M059J (cell line): ENCODE measurements at places on chromosomes 1 and 21.
A peak's percentile ranks its signal among the peaks of the same experiment; 100 is the strongest.

DNA sequence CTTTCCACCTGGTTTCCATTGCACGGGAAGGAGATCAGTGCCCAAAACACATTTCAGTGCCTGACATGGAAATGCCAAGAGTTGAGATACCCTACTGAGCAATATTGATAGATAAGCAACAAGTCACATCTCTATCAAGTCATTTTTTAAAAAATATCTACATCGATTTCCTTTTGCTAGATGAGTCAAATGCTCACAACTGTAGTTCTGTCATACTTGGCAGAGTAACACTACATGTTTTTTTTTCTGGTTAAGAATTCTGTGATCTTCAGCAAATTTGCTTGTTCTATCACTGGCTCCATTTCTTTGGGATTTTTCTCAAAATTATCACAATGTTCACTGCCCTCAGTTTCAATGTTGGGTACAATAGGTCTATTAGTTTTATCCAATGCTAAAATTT is 145.4 kb downstream of the ZC3H11B start:
- no peak for DNase-seq

DNA sequence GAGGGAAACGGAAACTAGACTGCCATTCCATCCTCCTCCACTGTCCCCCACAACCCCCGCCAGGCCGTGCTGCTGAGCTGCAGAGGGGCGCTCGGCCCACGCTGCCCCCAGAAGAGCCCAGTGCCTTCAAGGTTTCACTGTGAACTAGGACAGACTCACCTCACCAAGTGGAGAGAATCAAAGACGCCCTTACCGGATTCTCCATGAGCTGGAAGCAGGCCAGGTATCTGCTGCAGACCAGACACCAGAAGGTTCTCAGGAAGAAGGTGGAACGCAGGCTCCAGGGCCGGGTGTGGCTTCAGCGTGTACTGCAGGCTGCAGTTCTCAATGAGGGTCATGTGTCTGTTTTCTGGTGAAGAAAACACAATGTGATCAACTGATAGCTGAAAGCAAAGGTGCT is 30.6 kb downstream of the NPHP4 start:
- DNase-seq: no peak

- DNase-seq: peak; percentile 2
Observed at GRCh38 chr1:238562341-238562740, 671.6 kb upstream of the ZP4 start.

DNA sequence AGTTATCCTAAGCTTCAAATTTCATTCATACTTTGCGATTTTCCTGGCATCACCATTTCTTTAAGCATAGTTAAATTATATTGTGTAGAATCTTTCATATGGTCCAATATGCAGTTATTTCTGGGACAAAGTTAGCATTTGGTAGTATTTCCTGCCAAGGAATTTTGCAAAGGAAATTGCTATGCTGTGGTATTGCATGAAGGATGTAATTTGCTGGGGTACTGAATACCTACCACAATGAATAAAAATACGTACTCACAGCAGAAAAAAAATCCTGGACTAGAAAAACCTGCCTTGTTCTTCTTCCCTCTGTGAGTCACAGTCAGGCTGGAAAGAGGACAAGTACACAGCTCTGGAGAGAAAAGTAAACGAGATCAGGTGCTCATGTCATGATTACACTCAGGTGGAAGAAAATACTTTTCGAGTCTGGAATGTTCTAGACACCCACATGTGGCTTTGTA is 241.2 kb downstream of the PTBP2 start:
- DNase-seq: no peak

DNA sequence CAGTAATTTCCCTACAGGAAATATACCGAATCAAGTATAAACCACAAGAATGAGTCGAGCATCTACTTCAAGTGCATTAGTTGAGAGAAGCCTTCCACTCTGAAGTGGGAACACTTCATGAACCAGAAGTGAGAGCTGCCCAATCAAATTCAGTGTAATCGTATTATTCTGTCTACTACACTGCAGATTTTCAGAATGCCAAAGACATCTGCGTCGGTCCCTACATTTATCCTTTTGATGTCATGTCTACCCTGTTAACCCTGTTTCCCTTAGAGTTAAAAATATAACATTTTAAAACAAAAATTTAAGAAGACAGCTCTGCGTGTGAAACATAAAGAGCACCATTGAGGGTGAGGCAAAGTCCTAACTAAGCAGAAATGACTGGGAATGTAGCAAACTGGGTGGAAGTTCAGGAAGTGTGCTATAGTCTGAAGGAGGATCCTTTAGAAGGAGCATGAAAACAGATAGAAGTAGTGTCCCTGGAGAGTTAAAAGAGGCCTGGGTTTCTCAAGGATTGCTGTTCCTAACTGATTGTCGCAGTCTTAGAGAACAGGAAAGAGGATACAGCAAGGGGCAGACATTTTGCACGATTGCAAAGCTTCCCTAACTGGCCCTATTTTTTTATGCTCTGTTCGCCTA is 291.2 kb downstream of the PTPRC start:
- DNase-seq: peak; percentile 52

- no peak for DNase-seq
Observed at GRCh38 chr1:77659879-77660593, 22.4 kb downstream of the ZZZ3 start.

- no peak for DNase-seq
Observed at GRCh38 chr1:87052400-87052799, 138.0 kb downstream of the HS2ST1 start.

DNA sequence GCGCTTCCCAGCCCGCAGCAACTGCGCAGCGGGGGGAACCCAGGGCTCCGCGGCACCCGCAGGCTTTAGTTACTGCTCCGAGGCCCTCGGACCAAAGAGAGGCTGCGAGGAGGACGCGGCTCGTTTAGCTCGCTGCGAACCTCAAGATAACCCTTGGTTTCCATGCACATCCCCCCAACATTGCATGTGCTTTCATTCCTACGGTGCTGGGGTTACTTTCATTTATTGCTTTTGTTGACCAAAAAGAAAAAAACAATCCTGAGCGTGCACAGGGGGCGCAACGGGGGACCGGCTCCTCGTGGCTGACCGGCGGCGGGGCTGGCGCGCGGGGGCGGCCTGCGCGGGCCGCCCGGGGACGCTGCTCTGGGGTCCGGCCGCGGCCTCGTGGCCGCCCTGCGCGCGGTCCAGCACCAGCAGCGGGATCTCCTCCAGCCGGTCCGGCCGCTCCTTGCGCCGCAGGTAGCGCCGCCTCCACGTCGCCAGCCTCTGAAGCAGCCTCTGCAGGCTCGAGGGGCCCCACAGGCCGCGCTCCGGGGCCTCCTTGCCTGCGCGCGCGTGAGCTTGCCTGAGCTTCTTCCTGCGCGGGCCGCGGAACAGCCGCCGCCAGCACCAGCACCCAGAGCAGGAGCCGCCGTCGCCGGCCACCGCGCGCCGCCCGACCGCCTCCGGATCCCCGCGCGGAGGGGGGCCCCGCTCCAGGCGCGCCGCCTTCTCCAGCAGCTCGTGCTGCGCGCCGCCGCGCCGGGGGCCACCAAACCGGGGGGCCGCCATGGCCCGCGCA is 77.4 kb downstream of the DESI2 start:
- peak; percentile 44 for DNase-seq

GRCh38 chr21:42737951-42738590 is 84.7 kb downstream of the PDE9A start:
- no peak for DNase-seq

GRCh38 chr1:237416924-237417655 is 375.1 kb downstream of the RYR2 start:
- DNase-seq: no peak

DNA sequence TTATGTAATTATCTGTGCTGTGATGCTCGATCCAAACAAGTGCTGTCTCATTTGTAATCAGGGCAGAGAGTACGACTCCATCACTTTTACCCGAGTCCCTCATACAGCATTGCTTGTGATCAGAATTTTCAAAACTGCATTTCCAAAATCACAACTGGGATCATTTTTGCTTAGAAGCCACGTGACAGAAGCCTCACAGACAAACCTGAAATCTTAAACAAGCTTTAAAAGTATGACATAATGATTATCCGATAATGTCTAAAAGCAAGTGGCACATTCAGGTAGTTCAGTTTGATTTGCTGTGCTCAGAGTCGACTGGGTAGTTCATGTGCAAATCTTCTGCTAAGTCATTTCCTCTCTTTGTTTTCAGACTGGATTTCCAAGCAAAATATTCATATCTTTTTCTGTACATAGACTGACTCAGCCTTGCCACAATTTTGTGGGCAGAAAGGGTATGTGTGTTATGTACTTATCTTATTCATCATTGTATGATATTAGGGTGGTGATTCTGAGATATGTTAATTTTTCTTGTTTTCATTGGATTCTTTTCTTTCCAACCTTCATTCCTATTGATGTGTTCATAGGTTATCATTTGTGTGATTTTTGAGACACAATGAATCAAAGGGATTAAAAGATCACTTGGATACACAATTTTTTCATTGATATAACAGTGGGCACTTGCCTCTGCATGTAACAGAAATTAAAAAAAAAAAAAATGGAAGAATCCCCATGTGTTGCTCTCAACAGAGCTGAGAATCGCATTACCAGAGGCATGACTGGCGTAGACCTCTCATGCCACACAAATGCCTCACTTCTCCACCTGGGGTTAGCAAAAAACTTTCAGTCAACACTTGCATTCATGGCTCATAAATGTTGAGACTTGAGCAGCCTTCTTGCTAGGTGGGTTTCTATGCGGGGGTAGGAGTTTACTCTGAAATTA is 355.7 kb downstream of the LTN1 start:
- DNase-seq: peak; percentile 85

- no peak for DNase-seq
Observed at GRCh38 chr1:58890113-58890512, 106.3 kb upstream of the JUN start.

- DNase-seq: no peak
Observed at GRCh38 chr1:161781995-161782394, 15.9 kb downstream of the ATF6 start.

DNA sequence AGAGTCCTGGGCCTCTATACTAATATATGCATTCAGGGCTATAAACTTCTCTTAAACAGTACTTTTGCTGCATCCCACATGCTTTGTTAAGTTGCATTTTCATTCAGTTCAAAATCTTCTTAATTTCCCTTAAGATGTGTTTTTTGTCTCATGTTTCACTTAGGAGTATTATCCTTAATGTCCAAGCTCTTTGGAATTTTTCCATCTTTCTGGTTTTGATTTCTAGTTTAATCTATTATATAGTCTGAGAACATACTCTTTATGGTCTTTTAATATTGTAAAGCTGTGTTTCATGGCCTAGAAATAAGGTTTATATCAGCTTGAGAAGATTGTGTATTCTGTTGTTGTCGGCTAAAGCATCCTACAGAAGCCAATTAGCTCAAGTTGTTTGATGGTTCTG is 1041.8 kb downstream of the PLA2G4A start:
- DNase-seq: no peak

DNA sequence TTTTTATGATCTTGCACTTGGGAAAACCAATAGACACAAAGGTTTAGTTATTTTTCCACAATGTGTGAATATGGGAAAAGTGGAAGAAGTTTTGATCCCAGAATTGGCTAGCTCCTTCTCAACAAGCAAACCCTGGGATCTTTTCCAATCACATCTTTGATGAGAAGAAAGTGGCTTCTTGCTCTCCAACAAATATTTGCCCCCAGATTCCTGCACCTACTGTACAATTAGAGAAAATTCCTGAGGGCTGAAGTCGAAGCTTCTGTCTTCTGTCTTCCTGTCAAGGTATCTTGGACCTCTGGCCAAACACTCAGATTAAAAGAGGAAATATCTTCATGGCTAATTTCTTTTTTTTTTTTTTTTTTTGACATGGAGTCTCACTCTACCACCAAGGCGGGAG is 113.1 kb upstream of the SLC45A1 start:
- no peak for DNase-seq

DNA sequence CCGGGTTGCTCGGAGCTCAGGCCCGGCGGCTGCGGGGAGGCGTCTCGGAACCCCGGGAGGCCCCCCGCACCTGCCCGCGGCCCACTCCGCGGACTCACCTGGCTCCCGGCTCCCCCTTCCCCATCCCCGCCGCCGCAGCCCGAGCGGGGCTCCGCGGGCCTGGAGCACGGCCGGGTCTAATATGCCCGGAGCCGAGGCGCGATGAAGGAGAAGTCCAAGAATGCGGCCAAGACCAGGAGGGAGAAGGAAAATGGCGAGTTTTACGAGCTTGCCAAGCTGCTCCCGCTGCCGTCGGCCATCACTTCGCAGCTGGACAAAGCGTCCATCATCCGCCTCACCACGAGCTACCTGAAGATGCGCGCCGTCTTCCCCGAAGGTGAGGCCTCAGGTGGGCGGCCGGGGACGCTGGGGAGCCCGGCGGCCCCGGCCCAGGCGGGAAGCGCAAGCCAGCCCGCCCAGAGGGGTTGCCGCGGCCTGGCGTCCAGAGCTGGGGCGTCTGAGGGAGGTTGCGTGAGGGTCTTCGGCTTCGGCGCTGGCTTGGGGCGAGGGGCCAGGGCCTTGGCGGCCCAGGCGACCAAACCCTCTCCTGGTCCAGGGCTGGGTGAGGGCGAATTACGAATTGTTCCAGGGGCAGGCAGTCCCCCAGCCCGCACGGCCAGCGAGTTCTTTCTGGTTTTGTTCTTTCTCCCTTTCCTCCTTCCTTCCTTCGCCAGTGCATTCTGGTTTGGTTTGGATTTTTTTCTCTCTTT is 805 bp downstream of the SIM2 start:
- peak; percentile 35 for DNase-seq

GRCh38 chr1:44294588-44295007 is 60.5 kb downstream of the ERI3 start:
- peak; percentile 80 for DNase-seq

- peak; percentile 66 for DNase-seq
Observed at GRCh38 chr1:63827411-63828321, 53.8 kb downstream of the ROR1 start.

GRCh38 chr1:65845535-65846060 is 52.9 kb downstream of the PDE4B start:
- no peak for DNase-seq

DNA sequence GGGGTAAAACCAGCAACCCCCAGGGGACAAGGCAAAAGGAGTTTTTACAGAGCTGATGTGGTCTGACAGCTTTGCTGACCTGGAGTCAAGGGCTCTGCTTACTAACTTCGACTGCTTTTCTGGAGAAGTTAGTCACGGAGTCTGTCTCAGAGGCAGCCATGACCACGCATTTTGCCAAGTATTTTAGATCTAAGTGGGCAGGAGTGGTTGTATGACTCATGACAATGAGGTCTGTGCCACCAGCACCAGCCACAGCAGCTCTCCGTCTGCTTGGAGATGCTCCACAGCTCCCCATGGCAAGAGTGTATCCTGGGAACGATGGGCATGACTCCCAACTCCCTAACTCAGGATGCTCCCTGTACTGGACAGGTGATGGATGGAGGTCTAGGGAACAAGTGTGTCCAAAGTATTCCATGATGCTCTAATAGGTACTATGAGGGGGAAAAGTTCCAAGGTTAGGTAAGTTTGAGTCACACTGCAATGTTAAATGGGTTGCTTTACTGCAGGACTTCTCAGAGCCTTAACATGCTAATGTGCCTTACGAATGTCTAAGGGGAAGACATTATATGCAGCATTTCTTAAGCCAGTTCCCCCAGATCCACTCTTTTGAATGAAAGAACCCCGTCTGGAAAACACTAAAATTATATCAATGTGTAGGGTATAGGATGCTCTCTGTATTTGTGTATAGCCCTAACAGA is 359.0 kb downstream of the HHAT start:
- DNase-seq: peak; percentile 97

GRCh38 chr1:236117710-236118109 is 24.6 kb upstream of the GPR137B start:
- no peak for DNase-seq
